Activated T-cell treated with anti-CD3 and anti-CD28 coated beads for 1 hour (primary cell): ENCODE measurements at places on chromosomes 12 and 14.

DNA sequence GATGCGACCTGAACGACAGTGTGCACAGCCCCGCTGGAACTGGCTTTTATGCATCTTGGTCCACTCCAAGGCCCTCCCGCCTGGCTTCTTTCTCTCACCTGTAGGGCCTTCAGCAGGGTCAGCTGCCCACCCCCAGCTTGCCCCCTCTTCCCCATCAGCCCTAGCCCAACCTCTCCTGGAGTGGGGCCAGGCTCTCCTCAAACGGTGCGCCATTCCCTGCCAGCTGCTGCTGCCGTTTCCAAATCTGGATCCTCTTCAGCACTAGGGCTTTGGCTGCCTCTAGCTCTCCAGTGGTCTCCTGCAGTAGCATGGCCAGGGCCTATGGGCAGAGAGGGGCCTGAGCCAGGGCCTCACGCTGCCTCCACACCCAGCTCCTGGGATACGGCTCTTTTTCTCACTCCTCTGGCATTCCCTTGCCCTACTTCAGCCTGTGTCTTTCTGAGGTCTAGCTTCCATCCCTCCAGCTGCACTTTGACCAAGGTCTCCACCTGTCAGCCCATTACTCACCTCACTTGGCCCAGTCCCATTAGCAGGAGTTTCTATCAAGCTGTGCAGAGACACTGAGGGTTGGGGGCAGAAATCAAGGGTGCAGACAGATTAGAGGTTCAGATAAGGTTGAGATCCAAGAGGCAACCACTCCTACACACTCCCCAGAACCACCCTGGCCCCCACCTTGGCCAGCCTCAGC is 5.0 kb downstream of the STAT6 start:
- DNase-seq = no peak

DNA sequence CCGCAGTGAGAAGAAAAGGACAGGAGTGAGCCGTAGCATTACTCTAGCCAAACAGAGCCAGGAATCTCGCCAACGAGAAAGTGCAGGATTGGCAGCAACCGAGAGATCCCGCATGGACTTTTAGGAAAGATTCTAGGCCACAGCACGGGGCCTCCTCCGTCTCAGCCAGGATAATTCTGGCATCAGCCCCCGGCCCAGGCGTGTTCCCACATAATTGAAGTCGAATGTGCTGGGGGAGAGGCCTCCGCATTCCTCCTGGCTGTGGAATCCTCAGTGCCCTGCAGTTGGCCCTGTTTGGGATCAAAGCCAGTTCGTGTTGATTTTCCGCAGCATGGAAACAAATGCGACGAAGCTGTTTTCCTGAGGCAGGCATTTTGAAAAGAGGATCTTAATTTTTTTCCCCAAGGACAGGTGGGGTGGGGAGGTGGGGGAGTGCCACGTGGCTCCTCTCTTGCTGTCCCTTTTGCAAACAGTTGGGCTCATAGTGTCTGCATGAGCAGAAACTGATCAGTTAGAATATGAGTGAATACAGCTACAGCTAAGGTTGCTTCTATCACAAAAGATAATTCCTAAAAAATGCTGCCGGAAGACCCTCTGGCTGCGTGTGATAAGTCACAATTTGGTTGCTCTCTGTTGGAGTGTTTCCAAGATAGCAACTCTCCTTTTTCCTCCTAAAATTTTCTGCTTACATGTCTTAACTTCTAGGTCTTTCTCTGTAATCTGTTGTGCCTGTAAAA is 37.3 kb upstream of the ATXN2 start:
- DNase-seq = no peak

DNA sequence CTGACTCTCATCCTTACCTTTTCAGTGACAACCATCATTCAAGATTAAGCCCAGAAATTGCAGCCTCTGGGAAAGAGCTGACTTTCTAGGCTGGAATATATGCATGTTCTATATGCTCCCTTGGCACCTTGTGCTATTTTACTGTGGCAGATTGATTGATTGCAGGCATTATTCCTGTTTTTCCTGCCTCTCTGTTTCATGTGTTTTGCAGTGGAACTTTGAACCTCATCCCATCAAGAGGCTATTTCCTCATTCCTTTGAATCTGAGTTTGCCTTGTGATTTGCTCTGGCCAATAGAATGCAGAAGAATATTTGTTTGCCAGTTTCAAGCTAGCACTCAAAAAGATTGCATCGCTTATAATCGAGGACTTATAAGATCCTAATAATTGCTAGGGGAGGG is 174.8 kb upstream of the DCN start:
- DNase-seq = no peak

DNA sequence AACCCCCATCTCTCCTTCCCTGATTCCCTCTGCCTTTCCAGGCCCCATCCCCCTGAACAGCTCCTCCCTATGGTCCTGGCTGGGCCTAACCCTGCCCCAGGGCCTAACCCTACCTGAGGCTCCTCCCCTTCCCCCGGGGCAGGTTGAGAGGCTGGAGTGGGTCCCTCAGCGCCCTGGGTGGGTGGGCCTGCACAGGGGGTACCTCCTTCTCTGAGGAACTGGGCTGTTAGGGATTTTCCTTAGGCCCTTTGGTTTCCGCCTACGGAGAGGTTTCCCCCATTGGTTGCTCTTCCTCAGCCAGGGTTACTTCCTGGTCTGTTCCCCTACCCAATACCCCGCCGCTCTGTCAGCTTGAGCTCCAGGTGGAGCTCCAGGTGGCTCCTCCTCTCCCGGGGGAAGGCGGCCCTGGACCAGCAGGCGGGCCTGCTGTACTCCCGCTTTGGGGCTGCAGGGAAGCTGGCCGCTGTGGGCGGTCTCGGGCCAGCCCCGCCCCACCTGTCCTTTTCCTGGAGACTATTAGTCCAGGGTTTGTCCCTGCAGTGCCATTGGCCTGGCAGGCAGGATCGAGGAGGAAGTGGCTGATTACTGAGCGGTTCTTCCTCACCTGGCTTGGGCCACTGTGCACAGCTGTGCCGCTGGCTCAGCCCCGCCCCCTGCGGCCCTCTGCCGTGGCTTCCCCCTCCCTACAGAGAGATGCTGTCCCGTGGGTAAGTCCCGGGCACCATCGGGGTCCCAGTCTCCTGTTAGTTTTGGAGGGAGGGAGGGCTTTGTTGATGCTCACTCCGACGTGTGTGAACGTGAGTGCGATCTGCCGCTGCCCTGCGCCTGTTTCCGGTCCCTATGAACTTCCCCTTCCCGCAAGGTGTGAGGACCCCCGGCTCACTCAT is 2.5 kb downstream of the C12orf57 start:
- DNase-seq = no peak

DNA sequence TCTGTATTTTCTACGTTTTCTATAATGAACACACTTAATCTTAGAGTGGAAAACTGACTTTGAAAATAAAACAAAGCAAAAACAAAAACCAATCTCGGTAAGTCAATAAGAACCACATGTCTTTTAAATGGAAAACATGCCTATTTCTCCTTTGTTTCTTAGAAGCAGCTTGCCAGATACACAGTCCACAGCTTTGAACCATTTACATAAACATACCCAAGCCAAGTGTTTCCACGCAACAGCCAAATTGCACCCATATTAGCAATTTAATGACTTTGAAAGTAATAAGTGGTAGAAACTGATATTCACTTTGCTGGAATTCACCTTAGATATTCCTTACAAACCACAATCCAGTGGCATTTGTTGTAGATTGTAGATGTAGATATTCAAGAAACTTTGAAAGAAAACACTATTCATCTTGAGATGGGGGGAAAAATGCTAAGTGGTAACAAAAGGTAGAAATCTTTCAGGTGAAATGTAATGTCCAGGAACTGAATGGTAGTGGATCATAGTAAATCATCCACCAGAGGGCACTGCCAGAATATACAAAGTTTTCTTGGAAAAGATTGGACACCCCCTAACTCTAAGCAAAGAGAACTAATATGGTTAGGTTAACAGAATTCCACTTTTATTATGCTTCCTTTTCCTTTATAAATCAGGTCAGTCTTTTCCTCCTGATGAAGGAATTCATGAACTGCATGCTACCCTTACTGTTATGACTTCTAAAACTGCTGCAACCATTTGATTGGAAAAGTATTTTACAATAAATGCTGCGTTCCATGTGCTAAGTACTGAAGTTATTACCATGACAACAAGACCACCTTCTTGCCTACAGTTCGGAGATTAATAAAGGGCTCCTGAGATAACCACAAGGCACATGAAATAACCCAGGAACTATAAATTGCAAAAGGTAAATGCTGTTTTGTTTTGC is 69.8 kb downstream of the RERG start:
- DNase-seq = no peak

- no peak for DNase-seq
These were observed 65.3 kb downstream of the BLTP3B start for GRCh38 chr12:100077367-100077766.

DNA sequence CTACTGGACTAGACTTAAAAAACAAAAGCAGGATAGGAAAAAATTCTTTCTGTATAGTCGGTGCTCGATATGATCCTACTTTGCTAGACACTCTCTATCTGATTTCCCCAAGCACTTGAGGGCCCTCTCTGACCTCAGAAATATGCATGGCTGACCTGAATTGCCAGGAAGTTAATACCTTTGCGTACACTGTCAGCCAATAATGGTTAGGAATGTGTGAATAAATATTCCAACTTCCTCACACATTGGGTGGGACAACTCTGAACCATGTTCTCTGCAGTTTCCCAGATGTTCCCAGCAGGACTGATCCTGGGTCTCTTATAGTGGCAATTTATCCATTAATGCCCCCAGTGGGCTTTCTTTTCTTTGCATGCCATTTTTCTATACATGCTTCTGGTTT is 20.5 kb upstream of the RPL10L start:
- DNase-seq = no peak

DNA sequence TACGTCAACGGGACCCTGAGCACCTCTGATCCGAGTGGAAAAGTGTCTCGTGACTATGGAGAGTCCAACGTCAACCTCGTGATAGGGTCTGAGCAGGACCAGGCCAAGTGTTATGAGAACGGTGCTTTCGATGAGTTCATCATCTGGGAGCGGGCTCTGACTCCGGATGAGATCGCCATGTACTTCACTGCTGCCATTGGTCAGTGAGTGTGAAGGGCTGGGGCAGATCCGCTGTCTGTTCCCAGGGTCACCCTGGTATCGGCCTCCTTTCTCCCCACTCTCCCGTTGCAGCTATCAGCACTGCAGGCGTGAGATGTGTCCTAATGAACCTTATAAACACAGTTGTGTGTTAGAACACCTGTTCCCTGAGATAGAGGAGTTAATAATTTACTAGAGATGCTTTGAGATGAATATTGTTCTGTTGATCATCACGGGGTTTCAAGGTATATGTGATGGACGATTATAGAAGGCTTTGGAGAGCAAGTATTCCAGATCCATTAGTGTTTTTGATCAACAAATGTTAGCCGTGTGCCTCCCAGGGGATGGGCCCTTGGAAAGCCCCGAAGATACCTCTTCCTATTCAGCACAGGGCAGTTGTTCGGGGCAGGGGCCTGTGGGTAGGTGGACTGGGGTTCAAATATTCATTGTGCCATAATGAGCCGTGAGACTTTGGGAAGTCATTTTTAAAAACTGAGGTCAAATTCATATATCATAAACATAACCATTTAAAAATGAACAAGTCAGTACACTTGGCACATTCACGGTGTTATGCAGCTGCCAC is 33.6 kb downstream of the ADGRD1 start:
- DNase-seq = no peak

DNA sequence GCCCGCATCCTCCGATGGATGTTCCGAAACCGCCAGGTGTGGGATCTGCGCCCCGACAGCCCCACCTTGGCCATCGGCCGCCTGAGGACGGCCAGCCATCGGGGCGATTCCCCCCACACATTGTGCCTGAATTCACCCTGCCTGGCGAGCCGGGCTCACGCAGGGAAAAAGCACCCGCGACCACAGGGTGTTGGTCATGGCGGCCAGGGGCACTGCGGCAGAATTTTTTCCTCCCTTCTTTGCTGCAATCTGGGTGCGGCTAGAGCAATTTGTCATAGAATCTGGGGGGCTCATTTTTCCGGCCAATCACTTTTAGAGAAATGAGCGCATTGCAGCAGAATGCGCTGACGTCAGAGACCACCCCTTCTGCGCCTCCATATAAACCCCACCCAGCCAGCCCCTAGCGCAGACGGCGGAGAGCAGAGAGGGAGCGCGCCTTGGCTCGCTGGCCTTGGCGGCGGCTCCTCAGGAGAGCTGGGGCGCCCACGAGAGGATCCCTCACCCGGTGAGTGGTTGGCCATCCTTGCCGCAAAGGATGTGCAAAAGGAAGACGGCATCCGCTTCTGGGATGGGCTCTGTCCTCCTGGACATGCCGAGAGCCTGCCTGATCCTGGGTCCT is at the start of gene MEG3:
MEG3 (plus strand) TSS at position 406 of the 619 bp plus-strand sequence.
- DNase-seq = no peak

DNA sequence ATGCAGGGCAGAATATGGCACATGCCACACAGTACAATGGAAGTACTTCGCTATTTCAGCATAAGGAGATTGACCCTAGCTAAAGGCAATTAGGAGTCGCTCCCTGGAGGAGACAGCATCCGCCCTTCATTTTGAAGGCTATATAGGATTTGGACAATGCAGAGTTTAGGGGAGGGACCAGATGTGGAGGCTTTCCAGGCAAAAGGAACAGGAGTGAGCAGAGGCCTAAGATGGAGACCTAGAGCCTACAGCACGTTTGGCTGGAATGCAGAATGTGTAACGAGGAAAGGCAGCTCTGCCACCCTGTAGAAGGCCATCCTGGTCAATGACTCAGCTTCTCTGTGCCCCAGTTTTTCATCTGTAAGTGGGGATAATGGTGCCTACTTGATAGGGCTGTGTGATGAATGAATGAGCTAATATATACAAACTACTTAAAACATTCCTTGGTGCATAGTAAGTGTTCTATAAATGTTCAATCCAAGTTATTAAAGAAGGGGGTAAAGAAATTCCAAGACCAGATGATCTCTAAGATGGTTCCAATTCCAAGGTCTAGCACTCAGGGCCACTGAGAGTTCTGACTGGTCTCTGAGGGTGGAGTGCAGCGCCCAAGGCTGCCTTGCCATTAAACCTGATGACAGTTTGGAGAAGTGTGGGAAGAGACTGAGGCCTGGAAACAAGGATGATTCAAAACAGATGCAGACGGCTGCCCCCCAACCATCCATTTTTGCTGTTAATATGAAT is 54.3 kb upstream of the FRMD6 start:
- no peak for DNase-seq

GRCh38 chr12:18932715-18933114 is 194.8 kb downstream of the CAPZA3 start:
- DNase-seq = no peak

- no peak for DNase-seq
These were observed 72.2 kb downstream of the BRMS1L start for GRCh38 chr14:35898217-35898775.

GRCh38 chr12:10242539-10242938 is 29.9 kb downstream of the GABARAPL1 start:
- DNase-seq = no peak

GRCh38 chr14:69153873-69154270 is 953 bp upstream of the DCAF5 start:
- no peak for DNase-seq

GRCh38 chr12:4164559-4165558 is 108.7 kb upstream of the CCND2 start:
- peak; percentile 39 for DNase-seq

GRCh38 chr12:7068240-7068993 is 7.9 kb downstream of the C1S start:
- DNase-seq = no peak

DNA sequence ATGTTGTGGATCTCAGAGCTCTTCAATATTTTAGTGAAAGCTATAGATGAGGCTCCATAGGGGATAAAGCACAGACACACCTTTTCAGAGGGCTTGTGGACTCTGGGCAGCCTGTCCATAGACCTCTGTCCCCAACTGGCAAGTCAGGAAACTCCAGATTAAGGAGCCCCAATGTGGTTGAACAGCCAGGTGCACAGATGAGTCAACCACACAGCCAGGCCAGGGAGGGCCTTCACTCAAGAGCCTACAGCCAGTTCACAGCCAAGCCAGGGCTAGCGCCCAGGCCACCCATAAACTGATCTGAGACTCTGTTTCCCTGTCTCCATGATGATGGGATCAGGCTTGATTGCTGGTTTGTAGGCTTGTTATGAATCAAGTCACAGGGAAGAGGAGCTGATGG is 1.0 kb upstream of the BDKRB2 start:
- no peak for DNase-seq
